8988T (cell line): ENCODE measurements at places on chromosomes 3 and 15.
A peak's percentile ranks its signal among the peaks of the same experiment; 100 is the strongest.

- DNase-seq = peak; percentile 10
Observed at GRCh38 chr3:116770815-116771450, 61.4 kb downstream of the TUSC7 start.

DNA sequence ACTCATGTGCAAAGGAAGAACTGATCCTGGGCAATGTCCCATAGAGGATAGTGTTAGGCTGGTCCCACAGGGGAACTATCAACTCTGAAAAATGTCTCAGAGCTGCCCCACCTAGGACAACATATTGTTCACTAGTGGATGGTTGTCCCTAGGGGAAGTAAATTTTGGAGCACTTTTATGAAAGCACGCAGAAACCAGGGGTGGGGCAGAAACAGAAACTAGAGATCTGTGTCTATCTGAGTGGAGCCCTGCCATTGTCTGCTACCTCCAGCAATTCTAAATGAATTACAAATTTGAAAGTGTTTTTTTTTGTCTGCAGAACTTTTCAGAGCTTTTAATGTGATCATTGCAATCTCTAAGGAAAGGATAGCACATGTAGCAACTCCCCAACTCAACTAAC, 357.1 kb upstream of the PROK2 start:
- no peak for DNase-seq

DNA sequence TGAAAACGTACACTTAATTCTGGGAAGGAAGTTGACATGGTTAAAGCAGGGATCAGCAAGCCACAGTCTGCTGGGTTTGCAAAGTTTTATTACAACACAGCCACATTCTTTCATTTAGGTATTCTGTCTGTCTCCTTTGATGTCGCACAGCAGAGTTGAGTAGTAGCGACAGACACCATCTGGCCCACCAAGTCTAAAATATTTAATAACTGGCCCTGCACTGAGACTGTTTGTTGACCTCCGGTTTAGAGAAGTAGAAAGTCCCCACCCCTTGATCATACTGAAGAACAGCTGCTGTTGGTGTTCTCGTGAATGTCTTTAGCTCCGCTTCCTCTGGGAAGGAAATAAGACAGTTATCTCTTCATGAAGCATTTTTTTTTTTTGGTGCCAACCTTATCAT, 66.2 kb downstream of the MCTP2 start:
- no peak for DNase-seq

- no peak for DNase-seq
Observed at GRCh38 chr3:162348912-162349311, 852.3 kb downstream of the OTOL1 start.

- DNase-seq = no peak
Observed at GRCh38 chr15:72685301-72685924, 569 bp downstream of the HIGD2B start.

DNA sequence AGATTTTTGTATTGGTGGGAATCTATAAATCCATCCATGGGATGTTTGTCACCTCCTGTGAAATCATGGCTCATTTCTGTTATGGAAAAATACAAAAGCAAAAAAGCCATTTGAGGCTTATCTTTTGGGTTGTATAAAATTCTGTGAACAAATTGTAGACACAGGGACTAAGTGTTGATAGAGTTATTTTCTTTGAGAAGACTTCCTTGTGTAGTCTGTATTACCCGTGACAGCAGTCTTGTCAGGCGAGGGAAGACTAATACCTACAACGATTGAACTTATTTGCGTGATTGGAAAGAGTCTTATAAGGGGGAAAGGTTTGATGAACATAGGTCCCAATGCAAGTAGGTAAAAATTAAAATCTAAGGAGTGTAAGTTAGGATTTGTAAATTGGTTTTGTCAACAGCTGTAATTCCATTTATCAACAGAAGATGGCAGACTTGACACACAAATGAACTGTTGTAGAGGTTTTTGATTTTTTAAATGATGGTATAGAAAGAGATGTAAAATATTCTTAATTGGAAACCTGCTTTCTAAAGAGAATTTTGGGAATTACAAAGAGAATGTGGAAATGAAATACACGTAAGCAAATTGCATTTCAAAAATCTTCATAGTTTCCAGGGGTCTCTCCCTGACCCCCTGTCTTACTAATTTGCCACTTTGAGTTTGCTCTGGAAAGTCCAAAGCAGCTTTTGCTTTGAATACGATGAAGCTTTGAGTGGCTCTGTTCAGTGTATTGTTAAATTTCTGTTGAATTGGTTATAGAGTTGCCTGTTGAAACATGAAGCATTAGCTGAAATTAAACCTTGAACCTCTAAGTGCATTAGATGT, 33.2 kb downstream of the SLC25A26 start:
- DNase-seq = no peak

- DNase-seq = no peak
Observed at GRCh38 chr15:67859331-67859946, 19.6 kb upstream of the RNU6-1 start.

GRCh38 chr3:15271030-15271429, 61.4 kb downstream of the SH3BP5 start:
- DNase-seq = no peak

DNA sequence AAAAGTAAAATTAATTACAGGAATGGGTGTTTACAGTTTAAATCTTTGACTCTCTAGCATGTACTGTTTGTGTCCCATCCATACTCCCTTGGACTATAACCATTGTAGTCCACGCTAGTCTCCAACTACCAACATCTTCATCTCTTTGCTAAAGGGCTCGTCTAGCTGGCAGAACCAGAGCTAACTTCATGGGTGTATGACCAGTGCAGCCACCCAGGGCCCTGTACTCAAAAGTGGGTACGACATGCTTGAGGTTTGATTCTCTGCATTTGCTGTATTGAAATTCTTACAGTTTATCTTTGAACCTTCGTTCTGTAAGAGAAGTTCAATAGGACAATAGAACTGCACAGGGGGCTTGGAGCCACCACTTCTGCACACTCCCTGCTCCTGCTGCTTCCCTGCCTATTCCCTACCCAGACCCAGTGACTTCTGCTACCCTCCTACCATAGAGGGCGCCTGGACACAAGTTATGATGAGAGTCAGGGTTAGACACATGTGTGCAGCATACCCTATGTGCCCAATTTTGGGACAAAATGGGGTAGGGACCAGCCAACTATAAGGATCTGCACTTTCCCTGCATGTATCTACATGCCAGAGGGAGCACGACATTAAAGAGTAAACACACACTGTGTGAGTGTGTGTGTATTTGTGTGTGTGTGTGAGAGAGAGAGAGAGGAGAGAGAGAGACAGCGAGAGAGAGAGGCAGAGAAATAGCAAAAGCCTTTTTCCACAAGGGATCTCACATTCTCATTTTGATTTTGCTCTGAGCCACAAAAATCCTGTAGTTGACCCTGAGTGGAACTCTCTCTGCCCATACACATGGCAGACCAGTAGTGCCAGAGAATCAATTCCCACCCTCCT, 59.0 kb upstream of the NECTIN3 start:
- peak; percentile 8 for DNase-seq

GRCh38 chr3:60386306-60386705, 864.9 kb downstream of the FHIT start:
- DNase-seq = no peak

DNA sequence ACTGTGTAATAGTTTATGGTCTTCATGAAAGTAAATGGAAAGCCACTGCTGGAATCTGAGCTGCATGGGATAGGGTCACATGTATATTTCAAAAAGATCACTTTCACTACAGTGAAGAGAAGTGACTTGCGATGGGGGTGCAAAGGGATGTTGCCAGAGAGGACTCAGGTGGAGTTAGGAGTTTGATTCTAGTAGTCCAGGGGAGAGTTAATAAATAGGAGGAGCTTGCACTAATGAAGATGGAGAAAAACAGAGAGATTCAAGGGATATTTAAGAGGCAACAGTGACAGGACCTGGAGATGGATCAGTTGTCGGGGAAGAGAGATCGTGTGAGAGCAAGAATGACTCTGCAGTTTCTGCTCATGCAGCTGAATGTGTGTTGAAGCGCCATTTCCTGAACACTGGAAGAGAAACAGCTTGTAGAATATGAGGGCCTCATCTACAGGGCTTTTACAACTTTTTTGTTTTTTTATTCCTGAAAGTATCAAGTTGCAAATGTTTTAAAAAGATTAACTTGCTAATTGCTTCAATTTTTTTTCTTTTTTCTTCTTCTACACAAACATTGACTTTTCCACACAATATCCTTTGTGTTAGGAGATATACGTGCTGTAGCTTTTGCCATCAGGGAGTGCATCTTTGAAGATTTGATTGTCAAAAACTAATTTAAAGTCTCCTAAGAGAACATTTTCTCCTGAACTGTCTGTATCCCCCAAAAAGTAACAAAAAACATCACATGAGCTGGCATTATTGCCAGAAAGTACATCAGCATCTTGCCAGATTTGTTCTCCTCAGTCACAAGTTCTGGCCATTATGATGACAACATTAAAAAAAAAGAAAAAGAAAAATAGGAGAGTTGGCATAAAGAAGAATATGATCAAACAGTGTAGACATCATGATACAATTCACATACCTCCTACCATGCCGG, 37.5 kb downstream of the SETMAR start:
- DNase-seq = no peak

GRCh38 chr15:40392986-40393948, 10.7 kb downstream of the KNSTRN start:
- DNase-seq = no peak

DNA sequence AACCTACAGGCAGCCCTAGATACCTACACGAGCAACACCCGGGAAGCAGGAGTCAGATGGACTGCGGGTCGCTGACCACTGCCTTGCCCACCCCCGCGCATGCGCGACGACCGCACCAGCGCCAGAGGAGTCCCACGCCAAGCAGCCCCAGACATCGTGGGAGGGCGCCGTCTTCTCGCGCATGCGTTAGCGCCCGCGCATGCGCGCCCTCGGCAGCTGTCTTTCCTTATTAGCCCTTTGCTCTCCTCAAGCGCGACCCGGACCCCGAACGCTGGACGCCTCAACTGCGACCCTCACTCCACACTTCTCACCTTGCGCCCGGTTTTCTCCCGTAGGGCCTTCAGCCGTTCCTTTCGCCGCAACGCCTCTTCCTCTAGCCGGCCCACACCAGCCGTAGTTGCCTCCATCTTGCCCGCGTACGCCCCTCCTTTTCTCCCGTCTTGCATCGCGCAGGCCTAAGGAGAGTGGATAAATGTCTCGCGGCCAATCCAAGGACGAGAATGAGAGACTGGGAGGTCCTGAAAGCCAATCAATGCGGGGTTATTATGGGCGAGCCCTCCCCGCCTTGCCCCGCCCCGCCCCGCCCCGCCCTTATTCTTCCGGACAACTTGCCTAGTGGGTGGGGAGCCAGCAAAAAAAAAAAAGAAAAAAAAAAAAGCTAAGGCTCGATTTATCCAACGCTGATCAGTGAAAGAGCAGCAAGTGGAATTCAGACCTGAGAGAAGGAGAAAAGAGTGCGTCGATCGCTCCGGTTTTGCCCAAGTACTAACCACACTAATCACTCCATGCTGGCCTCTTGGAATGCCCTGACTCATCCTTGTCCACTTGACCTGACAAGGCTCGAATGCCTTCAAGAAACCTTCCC, at the start of gene CCDC12:
CCDC12 (minus strand) TSS at position 420 of the 865 bp plus-strand sequence; CDS start at position 407, 13 bp downstream.
- DNase-seq = peak; percentile 99

DNA sequence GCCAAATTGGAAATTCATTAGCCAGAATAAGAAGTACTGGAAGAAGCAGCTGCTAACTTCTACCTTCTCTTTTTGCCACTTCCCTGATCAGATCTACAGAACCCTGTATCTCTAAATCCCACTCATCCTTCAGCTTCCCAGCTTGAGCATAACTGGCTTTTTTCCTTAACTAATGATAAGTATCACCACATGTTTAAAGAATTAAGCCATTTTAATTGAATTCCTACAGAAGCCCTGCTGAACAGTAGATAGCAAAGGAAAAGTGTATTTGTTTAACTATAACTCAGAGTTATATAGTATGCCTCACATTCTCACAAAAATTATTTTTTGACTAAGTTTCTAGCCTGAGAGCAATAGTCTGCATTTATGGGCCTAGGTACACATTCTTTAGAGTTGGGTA, 262.4 kb downstream of the UBE2E2 start:
- DNase-seq = no peak

GRCh38 chr3:151620071-151620470, 113.7 kb upstream of the AADACL2 start:
- no peak for DNase-seq

DNA sequence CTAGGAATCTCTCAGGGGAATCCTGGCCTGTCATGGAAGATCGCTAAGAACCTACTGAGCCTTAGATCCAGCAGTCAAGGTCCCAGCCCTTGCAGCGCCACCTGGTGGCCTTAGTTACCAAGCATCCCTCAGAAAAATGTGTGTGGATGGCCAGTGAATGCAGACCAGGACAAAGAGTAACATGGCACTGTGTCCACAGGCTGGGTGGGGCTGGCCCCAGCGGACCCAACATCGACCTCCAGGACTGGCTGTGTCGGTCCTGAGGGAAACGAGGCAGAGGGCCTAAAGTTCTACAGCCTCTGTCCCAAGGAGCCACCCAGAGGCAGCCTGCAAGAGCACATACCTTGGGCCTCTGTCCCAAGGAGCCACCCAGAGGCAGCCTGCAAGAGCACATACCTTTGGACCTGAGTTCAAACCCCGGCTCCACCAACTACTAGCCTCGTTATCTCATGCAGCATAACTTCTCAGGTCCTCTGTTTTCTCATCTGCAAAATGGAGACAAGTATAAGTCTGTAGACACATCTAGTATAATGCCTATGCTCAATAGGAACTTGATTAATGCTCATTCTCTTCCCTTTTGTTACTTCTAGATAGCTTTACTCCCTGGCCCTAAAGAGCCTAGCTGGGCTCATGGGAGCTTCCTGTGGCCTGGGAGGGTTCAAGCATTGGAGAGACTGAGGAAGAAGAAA, 57.5 kb upstream of the HERC1 start:
- DNase-seq = peak; percentile 57

DNA sequence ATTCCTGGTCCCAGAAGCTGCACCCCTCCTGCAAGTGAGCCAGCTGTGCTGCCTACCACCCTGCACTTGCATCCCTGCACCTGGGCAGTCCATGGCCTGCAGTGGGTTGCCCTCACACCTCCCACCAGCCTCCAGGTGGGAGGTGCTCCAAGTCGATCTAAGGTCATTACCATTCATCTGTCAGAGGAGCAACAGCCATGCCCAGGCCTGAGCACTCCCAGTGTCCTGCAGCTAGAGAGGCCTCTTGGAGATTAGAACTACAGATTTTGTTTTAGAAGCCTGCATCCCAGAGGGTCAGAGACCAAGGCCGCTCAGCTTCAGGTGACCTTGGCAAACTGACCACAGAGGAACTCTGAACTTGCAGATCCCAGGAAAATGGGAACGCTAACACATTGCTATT, 9.0 kb upstream of the ZXDC start:
- DNase-seq = no peak

- DNase-seq = no peak
Observed at GRCh38 chr3:17420668-17421067, 321.8 kb downstream of the TBC1D5 start.
